CD8-positive, alpha-beta memory T cell (primary cell): ENCODE measurements at places on chromosomes 4 and X. TPM values are rescaled to one million over a fixed set of nuclear protein-coding genes. Genes with fewer than 3 reads are reported as not detected.

DNA sequence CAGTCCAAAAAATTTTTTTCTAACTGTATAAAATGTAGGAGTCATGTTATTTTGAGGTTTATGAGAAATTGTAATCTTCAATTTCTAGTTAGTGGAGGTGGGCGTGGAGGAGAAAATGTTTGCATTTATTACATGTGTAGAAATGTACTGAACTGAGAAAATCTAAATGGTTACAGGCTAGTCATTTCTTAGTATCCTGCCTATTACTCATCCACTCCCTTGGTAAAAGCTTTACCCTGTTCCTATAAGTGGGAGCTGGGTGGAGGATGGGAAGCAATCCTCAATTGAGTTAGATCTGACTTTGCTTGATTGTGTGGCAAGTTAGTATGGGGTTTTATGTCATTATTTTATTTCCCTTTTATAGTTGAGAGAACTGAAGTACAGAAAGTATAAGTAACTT, 73.8 kb downstream of the POLA1 start:
- H3K4me3 ChIP-seq, result no peak overlapping the region
- no peak overlapping the region for H3K27ac ChIP-seq
- no peaks in the 10 kb centered on the region for H3K4me1 ChIP-seq

DNA sequence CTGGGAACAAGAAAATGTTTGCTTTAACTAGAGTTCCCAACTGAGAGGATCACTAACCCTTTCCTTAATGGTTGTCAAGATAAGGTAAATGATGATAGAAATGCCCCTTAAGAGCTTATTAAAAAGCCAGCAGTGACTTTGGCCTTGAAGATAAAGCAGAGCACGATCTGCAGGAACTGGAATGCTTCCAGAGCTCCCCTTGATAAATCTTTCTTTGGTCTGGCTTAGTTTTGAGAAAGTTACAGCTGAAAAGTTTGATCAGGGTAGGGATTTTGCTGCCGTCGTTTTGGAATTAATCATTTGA, 64.0 kb downstream of the PTTG2 start:
- H3K27ac ChIP-seq, result no peak overlapping the region
- H3K4me1 ChIP-seq, result no peaks in the 10 kb centered on the region
- peaks cover 10% of the 10 kb centered on the region for H3K36me3 ChIP-seq
- no peak for DNase-seq

GRCh38 chr4:149702414-149703293, 113.0 kb downstream of the IQCM start:
- H3K4me3 ChIP-seq, result no peak overlapping the region
- H3K36me3 ChIP-seq, result no peaks in the 10 kb centered on the region
- no peaks in the 10 kb centered on the region for H3K4me1 ChIP-seq
- no peak for DNase-seq
- no peak overlapping the region for H3K27ac ChIP-seq

PRRG3 gene
- total RNA-seq, result not detected

GRCh38 chrX:38318196-38318595, 9.1 kb downstream of the RPGR start:
- no peaks in the 10 kb centered on the region for H3K36me3 ChIP-seq
- no peak for DNase-seq
- no peaks in the 10 kb centered on the region for H3K4me1 ChIP-seq
- no peak overlapping the region for H3K4me3 ChIP-seq

- H3K27ac ChIP-seq, result no peak overlapping the region
- no peaks in the 10 kb centered on the region for H3K4me1 ChIP-seq
- no peaks in the 10 kb centered on the region for H3K27me3 ChIP-seq
- no peak overlapping the region for H3K4me3 ChIP-seq
Observed at GRCh38 chr4:185307136-185307950, 88.4 kb downstream of the LRP2BP start.

GRCh38 chrX:150483356-150483985, 85.0 kb upstream of the MTM1 start:
- no peaks in the 10 kb centered on the region for H3K36me3 ChIP-seq
- no peak for DNase-seq
- H3K27ac ChIP-seq, result no peak overlapping the region
- H3K4me3 ChIP-seq, result no peak overlapping the region

RASSF6 gene
- total RNA-seq, result not detected

ABCG2 gene
- 1.4 TPM for total RNA-seq

GRCh38 chr4:69684804-69685203, 31.8 kb upstream of the UGT2A1 start:
- H3K4me3 ChIP-seq, result no peak overlapping the region
- no peak for DNase-seq
- H3K4me1 ChIP-seq, result no peaks in the 10 kb centered on the region
- no peaks in the 10 kb centered on the region for H3K27me3 ChIP-seq
- no peak overlapping the region for H3K27ac ChIP-seq

- H3K36me3 ChIP-seq, result no peaks in the 10 kb centered on the region
- no peak for DNase-seq
Observed at GRCh38 chr4:158624889-158625478, 46.7 kb downstream of the C4orf46 start.

ERAS gene
- total RNA-seq, result 0.18 TPM

DNA sequence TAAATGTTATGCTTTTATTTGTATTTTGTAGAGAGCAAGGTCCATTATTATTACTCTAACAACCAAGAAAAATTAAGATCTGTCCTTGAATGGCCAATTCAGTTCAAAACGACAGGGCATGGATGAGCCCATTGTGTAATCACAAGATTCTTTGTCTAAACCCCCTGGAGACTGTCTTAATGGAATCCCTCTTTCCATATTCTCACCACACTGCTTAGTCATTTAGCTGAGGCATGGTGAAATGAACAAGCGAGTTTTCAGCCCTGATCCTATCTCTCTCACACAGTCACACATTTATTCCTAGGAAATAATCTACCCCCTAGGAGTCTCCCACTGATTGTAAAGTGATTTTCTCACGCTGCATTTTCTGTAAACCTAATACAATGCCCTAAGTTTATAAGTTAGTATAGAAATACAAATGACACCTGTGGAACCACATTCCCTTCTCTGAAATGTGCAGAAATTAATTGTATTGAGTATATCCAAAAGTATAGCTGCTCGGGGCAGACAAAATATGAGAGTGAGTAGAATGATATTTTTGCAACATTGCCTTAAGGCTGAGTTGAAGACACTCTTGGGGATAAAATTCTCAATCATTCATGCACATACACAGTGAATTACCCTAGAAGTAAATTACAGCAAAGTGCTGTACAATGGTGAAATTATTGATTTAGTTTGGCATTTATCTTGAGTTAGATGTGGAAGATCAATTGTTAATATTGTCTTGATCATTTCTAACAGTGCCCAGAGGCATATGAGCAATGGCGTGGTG, 119.7 kb upstream of the PCDH7 start:
- H3K27me3 ChIP-seq, result no peaks in the 10 kb centered on the region
- DNase-seq, result no peak
- no peak overlapping the region for H3K4me3 ChIP-seq
- no peaks in the 10 kb centered on the region for H3K36me3 ChIP-seq

GRCh38 chr4:148072789-148073188, 340.9 kb downstream of the ARHGAP10 start:
- H3K27ac ChIP-seq, result no peak overlapping the region
- H3K4me1 ChIP-seq, result no peaks in the 10 kb centered on the region
- H3K36me3 ChIP-seq, result peaks cover 4% of the 10 kb centered on the region
- no peaks in the 10 kb centered on the region for H3K27me3 ChIP-seq
- DNase-seq, result no peak

CT83 gene
- total RNA-seq, result not detected

DNA sequence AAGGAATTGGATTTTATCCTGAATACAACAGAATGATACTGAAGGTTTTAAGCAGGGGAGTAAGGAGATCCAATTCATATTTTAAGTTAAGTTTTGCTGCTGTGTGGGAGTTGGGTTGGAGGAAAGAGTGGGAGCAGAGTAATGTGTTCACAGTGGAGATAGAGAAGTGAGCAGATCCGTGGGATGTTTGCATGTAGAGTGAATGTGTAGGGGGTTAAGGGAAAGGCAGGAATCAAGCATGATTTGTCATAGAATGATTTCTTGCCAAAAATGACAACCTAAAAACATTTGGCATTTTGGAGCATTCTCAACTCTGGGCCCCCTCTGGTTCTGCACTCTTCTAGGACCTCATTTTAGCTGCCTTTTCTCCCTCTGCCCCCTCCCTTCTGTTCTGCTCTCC, 76.6 kb downstream of the ARHGAP10 start:
- H3K27me3 ChIP-seq, result no peaks in the 10 kb centered on the region
- no peaks in the 10 kb centered on the region for H3K4me1 ChIP-seq
- no peak for DNase-seq
- H3K4me3 ChIP-seq, result no peak overlapping the region

GPR50 gene
- total RNA-seq, result not detected

SPP1 gene
- total RNA-seq, result 7.2 TPM
